ENCODE measurements at places on chromosomes 2 and 18.

DNA sequence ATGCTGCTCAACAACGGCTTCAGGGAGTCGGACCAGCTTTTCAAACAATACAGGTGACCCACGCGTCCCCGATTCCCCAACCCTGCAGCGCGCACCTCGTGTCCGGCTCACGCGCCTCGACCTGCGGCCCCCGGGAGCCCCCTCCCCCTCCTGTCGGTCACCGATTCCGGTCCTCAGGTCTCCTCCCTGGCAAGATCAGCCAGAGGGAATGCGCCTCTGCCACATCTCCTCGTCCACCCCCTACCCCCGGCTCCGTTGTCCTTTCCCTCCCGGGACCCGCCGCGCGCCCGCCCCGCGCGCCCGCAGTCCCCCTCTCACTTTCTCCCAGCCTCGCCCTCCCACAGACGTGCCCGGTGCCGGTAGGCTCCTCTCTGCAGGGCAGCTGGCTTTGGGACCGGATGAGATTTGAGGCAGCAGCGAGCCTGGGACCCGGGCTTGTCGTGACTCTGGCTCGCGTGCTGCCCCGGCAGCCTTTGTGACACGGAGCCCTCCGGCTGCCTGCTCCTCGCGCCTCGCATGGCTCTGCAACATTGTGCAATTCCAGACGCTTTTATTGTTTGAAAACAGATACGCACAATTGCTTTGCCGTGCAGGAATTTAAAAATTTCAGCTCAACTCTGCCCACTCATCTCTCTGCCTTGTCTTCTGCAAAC lies 558 bp downstream of the TTC39C start:
- peak; percentile 39 for DNase-seq

GRCh38 chr2:127081826-127082633 lies 24.9 kb downstream of the BIN1 start:
- peak; percentile 51 for DNase-seq

GRCh38 chr2:145755019-145755837 lies 1235.3 kb upstream of the ZEB2 start:
- DNase-seq, result no peak

DNA sequence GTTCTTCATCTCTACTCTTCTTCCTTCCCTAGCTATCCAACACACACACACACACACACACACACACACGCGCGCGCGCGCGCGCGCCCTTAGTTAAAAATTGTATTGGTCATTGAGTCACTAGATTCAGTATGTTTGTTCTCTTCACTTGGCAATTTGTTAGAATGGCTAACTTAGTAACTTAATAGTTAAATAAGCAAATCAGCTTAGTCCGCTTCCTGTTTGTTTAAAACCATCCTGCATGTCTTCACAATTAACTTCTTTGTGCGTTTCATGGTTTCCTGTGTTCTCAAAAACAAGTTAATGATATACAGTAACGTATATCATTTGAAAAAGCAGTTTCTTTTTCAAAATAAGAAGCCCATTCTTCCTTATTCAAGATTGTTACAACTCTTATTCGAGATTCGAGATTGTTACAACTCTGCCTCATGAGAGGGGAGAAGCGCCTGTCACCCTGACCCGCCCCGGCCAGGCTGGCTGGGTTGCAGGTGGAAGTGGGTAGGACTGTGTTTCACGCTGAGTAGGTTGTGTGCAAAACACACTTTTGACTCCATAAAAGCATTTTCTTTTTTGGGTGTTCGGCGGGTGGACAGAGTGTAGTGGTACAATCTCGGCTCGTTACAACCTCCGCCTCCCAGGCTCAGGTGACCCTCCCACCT lies 9.5 kb upstream of the CNNM3 start:
- DNase-seq, result no peak

GRCh38 chr2:33086400-33087015 lies 139.8 kb downstream of the LTBP1 start:
- DNase-seq, result no peak

GRCh38 chr2:150091846-150092245 lies 395.6 kb downstream of the RND3 start:
- DNase-seq, result no peak

DNA sequence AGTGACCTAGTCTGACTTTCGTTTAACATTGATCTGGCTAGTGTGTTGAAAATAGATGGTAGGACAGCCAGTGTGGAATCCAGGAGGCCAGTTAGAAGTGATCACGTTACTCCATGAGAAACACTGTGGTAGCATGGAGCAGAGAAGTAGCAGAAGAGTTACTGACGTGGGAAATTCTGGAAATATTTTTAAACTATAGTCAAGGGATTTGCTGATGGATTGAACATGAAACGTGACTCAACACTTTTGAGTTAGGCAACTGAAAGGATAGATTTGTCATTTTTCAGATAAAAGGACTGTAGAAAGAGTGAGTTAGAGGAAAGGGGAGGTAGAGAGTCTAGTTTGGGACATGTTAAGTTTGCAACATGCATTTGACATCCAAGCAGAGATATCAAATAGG lies 130.4 kb downstream of the IRS1 start:
- no peak for DNase-seq

DNA sequence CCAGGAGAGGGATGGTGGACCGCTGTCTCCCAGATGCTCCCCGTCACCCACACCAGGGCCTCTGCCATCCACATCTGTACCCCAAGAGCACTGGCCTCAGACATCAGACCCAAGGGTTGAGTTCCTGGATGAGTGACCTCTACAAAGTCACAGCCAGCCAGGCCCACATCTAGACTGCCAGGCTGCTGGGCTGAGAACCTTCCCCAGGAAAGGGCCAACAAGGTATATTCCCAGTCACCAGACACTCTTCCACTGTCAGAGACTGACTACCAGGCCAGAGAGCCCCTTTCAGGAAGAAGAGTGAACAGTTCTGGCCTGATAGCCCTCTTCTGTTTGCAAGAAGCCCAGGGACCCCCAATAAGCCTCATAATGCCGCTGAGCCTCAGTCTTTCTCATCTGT lies 44.3 kb downstream of the C1QL2 start:
- no peak for DNase-seq

GRCh38 chr18:26017929-26018328 lies 72.5 kb downstream of the SS18 start:
- DNase-seq, result no peak

DNA sequence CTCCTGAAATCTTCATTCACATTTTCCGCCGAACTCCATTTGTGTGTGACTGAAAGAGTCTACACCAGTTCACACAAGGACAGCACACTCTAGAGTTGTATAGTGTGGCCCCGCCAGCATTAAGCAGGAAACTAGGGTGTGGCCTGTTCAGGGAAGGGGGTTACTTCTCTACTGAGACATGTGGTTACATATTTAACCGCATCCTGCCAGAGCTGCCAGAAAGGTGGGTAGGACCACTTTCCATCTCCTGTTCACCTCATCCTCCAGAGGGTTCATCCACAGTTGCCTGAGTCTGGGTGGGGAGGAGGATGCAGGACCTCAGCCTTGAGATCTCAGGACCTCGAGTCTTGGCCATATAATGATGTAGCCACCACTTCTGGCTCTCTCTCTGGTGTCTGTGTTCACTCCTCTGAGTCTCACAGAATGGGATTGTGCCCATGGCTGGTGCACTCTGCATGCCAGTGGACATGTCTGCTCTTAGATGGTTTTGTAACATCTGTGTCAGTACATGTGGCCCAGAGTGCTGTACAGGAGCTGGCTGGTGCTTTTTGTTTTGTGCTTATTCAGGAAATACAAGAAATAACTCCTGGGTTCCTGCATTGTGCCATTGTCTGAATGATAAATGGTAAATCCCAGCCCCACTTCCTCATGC lies 7.7 kb upstream of the SP140L start:
- DNase-seq, result peak; percentile 52

DNA sequence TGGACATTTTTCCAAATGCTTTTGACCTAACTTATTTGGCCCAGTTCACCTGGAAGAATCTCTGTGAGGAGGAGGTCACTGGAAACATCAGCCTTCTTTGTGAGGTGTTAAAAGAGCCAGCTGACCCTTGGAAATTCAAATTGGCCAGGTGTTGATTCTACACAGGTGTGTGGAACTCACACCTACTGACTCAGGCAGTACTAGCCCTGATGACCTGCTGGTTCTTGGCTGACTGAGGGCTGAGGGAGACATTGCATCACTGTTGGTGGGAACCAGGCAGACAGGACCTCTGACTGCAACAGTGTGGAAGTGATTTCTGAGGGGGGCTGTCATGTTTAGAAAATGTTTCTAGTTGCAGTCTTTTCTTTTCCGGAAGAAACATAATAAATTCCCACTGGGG lies 242.2 kb upstream of the LRRTM1 start:
- DNase-seq, result no peak

GRCh38 chr2:40434731-40435271 lies 17.1 kb downstream of the SLC8A1 start:
- no peak for DNase-seq

- DNase-seq, result no peak
Observed at GRCh38 chr2:62570861-62571698, 65.1 kb upstream of the TMEM17 start.

DNA sequence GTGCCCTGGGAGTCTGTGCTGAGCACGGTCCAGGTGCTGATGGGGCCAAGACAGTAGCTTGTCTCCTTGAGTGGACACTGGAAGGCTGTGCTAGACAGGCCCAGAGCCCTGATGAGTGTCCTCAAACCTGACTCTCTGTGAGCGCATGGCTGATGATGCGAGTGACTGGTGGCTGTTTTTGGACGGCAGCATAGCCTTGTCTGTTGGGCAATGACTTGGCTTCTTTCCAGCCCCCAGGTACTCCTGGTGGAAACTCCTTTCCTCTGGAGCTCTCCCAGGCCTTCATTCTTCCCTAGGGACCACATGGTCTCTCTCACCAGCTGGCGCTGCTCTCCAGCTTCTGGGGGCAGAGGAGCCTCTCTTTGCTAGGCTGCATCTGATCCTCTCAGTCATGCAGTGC lies 207.6 kb upstream of the SMIM21 start:
- DNase-seq, result no peak

DNA sequence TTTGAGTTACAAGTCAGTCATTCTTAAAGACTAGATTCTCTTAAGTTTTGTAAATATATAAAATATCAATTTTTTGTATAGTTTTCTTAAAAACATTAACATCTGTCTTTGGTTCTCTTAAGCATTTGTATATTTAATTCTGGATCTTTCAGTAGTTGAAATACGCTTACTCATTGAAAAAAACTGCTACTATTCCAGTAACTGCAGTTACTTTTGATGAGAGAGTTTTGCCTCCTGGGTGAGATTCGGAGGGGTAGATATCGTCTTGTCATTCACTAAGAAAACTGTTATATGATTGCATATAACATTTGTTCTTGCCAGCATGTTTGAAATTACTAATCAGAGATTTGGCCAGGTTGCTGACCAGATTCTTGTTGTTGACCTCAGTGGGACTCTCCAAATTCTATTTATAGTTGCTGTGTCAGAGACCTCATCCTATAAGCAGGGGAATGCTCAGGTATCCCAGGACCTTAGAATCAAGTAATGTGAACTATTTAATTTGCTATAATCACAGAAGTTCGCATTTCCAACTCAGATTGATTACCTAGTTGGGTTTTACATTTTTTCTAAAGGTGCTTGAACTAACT lies 7.9 kb downstream of the AGPS start:
- DNase-seq, result no peak

DNA sequence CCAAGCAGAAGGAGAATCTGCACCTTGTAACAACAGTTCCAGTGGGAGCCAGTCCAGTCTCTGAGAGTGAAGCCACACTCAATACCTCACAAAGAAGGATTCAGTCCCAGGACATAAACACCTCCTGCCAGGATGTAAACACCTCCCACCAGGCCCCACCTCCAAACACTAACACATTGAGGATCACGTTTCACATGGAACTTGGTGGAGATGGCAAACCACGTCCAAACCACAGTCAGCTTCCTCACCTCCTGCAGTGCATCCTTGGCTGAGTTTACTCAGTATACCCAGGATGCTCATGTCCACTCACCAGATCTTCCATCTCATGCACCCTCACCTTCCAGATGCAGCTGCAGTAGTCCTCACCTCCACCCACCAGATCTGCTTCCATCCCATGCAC lies 37.8 kb upstream of the TMEM18 start:
- DNase-seq, result no peak

DNA sequence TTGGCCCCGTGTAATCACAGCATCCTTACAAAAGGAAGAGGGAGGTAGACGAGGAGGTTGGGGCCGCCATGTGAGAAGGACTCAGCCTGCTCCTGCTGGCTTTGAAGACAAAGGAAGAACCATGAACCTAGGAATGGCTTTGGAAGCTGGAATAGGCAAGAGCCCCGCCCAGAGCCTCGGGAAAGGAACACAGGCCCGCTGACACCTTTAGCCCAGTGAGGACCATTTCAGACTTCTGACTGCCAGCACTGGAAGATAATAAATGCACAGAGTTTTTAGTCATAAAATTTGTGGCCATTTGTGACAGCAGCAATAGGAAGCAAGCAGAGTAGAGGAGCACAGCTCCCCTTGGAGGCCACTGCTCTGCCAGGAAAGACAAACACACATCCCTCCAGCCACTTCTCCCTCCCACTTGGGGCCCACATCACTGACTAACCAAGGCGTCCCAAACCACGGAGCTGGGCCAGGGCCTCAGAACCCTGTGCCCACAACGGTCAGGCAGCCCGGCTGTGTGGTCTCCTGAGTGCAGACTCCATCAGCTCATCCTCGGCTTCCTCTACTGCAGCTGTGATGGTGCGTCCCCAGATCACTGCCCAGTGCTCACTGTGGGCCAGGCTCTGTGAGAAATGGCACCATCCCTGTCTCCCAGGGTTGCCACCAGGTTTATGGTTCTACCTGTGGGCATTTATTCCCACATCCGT lies 39.7 kb downstream of the TFCP2L1 start:
- DNase-seq, result no peak

GRCh38 chr2:160213511-160213910 lies 13.4 kb upstream of the ITGB6 start:
- DNase-seq, result no peak

- DNase-seq, result no peak
Observed at GRCh38 chr18:11666831-11667230, 22.2 kb upstream of the GNAL start.

DNA sequence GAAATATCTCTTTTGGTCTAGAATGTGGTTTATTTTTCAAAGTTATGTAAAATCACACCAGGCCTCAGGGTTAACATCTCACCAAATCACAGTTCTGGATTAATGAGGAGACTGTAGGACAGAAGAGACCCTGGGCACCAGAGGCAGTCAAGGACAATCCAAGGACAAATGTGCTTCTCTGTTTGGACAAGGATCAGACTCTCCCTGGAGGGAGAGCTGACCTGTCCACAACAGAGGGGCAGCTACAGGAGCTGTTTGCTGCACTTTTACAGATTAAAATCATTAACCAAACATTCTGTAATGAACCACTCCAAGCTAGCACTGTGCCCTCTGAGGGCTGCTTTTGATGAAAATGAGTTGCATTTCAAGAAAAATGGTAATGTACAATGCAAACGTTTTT lies 690.6 kb upstream of the SLC8A1 start:
- DNase-seq, result no peak

- no peak for DNase-seq
Observed at GRCh38 chr18:55109818-55110414, 150.7 kb upstream of the CCDC68 start.

- no peak for DNase-seq
Observed at GRCh38 chr18:77102259-77103040, 30.1 kb downstream of the MBP start.

All from stimulated activated CD4-positive, alpha-beta T cell treated with anti-CD3 and anti-CD28 coated beads, Interleukin-4, amount 100 ng/mL, for 48 hours (primary cell).